ENCODE measurements at places on chromosomes 13 and 19.
A peak's percentile ranks its signal among the peaks of the same experiment; 100 is the strongest.

- peak; percentile 72 for DNase-seq
These were observed 126.8 kb upstream of the SPATA13 start for GRCh38 chr13:24033527-24034302.

DNA sequence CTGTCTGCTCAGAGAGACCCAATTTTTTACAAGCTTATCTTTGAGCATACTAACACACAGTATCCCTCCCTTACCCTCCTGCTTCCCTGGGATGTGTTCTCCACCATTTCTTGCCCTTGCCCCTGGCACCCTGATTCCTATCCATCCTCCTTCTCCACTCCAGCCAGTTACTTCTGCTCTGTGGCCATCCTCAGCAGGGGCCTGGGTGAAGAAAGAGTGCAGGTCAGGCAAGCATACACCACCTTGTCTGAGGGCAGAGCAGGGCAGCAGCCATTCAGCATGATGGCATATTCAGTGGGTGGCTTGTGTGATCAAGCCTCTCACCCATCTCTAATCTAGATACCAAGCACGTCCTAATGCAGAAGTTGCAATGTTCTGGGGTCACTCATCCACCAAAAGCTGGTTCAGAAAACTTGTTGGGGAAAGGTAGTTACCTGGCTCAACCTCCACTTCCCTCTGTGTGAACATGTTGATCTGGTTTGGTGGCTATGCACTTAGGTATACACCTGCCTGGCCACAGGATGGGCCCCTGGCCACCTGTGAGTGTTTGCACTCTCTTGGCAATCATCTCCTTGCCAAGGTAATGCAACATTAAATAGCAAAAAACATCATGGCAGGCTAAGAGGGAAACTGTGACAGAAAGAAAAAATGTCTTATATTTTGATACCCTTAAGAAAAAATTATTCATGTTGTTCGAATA is 900.3 kb upstream of the MIR17HG start:
- no peak for DNase-seq

DNA sequence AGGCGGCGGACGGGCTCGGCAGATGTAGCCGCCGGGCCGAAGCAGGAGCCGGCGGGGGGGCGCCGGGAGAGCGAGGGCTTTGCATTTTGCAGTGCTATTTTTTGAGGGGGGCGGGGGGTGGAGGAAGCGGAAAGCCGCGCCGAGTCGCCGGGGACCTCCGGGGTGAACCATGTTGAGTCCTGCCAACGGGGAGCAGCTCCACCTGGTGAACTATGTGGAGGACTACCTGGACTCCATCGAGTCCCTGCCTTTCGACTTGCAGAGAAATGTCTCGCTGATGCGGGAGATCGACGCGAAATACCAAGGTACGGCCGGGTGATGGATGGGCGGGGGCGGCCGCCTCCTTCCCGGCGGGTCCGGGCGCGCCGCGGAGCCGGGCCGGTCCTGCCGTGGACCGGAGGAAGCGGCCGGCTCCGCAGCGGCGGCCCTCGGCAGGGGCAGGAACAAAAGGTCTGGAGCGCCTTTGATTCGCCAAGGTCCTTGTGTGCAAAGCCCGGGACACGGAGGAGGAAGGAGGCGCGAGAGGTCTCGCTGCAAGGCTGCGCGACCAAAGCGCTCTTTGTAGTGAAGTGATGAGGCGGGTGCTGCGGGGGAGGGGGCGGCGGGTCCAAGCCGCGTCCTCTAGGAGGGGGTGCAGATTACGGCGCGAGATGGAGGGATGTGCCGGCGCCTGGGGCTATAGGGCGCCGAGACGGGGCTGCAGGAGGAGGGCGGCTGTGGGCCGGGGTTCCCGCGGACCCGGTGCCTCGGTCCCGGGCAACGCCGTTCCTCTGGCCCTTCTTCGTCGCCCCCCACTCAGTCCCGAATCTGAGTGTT is 689 bp downstream of the ING1 start:
- no peak for DNase-seq

DNA sequence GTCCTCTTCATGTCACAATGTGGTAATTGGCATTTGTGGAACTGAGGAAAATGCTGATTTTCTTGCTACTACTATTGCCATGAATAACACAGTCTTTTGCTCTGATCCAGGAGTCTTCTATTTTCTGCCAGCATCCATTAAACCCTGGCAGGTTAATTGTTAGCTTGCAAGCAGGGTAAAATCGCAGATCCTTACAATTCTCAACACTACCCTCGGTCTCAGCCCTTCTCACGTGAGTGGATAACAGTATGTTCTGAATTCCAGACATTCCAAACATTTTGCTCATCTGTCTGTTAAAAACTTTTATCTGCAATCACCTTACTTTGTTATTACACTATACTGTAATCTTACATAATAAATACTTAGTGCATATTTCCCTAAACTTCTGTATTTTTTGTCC is 251.3 kb upstream of the ATXN8OS start:
- DNase-seq, result no peak

- DNase-seq, result no peak
These were observed 100.0 kb downstream of the LMO7 start for GRCh38 chr13:75736173-75736572.

- DNase-seq, result no peak
These were observed 9.3 kb downstream of the ADPRHL1 start for GRCh38 chr13:113443991-113444390.

GRCh38 chr19:12792051-12792852 is 966 bp downstream of the JUNB start:
- no peak for DNase-seq
